GM03348 (cell line): ENCODE measurements at places on chromosomes 5 and 9.

DNA sequence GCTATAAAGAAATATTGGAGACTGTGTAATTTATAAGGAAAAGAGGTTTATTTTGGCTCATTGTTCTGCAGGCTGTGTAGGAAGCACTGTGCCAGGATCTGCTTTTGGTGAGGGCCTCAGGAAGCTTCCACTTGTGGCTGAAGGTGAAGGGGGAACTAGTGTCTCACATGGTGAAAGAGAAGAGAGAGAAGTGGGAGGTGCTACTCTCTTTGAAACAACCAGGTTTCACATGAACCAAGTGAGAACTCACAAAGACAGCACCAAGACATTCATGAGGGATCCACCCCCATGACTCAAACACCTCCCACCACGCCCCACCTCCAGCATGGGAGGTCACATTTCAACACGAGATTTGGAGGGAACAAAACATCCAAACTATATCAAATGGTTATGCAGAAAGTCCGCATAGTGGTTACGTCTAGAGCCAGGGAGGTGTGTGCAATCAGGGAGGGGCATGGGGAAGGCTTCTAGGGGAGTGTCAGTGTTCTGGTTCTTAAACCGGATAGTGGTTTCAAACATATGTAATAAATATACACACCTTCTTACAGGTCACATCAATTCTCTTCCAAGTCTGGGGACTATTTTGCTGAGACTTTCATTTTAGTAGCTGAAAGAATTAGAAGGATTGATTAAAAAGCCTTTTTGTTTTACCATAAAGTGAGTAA lies 113.0 kb downstream of the TRIO start:
- DNase-seq = no peak

DNA sequence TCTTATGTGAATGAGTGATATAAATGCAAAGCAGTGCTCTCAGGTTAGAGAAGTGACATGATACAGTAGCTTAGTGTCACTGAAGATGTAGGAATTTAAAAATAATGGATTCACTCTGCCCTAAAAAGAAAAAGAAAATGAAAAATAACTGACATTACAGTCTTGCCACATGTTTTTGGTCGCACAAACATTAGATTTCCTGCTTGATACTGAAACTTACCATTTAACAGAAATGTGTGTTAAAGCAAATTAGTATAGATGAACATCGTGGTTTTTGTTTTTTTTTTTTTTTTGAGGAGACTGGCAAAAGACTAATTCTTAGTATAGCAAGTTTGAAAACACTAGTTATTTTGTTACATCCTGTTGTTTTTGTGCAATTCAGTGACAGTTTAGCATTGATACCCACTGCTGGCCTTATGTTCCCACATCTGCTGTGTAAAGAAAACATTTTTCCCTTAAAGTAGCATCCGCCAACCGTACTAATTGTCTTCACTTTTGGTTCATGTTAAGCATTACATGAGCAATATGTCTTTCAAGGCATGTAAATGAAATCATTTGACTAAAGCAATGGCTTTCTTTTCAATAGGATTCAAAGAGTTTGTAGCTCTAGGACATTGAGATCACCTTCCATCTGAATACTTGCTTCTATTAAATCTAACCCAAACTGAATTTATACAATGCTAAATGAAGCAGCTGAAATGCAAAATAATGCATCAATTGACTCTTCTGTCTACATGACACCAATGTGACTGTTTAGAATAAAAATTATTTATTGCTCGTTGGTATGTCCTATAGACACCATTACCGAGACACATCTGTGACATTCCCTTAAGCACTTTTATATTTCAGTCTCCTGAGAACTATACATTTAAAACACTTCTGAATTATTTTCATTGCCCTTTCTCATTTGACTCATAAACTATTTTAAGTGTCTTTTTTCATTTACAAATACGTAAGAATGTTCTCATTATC lies 859.1 kb downstream of the MAT2B start:
- DNase-seq = no peak

- DNase-seq = no peak
Measured at GRCh38 chr5:148794275-148794674, 32.1 kb upstream of the ADRB2 start.

- DNase-seq = peak; percentile 49
Measured at GRCh38 chr9:94974154-94974879, 247.8 kb downstream of the AOPEP start.

DNA sequence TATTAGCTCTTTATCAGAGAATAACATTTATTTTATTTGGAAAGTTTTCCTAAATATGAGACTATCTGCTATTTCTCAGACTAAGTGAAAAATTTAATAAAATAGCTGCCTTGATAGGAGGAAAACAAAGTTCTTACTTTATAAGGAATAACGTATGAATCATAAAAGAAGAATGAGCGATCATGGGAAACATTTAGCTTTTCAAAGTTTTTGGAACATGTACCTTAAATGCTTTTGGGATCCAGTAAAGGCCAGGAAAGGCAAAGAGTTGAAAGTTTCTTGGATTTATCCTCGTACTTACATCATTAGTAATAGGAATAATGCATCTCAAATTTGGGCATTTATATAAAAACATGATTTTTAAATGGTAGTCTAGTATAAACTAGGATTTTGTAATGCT lies 19.4 kb downstream of the OGN start:
- DNase-seq = no peak

- DNase-seq = no peak
Measured at GRCh38 chr9:28678097-28678496, 1104.8 kb upstream of the C9orf72 start.

DNA sequence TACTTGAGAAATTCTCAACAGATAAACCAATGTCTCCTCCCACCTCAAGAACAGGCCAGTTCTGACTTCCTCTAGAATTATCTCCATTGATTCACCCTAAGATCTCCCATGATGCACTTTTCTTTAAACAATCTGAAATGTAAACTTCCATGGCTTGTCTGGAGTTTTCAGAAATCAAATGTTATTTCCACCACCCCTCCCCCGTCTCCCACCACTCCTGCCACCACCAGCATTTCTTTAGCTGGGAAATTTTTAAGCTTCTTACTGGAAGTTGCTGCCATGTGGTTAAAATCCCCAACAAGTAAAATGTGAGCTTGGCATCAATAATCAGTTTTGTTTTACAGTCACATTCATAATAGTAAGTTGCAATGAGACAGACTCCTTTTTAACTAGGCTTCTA lies 32.8 kb upstream of the BASP1 start:
- no peak for DNase-seq

DNA sequence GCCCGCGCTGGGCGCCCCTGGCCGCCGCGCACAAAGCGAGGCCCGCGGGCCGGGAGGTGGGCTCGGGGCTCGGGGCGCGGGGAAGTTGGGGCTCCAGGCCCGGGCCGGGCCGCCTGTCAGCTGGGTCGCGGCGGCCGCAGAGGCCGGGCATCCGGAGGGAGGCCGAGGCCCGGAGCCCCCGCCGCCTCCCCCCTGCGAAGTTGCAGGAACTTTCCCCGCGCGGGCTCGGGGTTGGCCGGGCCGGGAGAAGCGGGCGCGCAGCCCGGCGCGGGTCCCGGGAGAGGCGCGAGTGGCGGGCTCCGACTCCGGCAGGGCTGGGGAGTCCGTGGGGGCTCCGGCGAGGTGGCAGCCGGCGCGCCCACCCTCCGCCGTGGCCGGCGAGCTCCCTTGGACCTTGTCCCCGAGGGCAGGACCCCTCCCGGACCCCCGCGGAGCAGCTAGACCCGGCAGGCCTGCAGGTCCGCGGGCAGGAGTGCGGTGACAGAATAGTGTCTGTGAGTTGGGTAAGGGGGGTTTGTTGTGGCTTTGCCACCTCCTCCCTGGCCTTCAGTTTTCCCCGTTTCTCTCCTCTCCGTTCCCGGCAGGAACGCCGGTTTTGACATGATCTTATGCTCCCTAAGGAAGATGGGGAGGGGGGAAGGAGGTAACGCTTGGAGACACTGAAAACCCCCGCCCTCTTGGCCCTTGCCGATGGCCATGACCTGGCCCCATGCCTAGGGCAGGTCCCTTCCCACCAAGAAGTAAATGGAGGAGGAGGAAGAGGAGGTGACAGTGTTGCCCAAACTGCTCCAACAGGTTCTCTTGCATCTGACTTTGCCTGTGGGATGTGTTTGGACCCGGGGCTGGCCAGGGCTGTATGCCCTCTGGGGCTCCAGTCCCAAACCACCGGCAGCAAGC lies 942 bp downstream of the PHF2 start:
- DNase-seq = peak; percentile 74

DNA sequence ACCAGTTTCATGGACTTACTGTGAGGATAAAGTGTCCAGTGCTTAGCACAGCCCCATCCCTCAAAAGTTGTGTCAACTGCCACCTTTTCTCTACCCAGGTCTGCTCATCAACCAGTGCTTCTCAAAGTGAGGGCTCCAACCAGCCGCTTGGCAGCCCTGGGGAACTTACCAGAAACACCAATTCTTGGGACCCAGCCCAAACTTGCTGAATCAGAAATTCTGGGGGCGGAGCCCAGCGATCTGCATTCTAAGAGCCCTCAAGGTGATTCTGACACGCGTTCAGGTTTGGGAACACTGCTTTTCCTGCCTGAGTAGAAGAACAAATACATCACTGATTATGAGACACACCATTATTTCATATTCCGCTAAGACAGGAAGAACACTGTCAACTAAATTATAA lies 132.0 kb downstream of the NSG2 start:
- no peak for DNase-seq

- DNase-seq = peak; percentile 70
Measured at GRCh38 chr5:14463629-14464028, 118.0 kb upstream of the OTULINL start.

DNA sequence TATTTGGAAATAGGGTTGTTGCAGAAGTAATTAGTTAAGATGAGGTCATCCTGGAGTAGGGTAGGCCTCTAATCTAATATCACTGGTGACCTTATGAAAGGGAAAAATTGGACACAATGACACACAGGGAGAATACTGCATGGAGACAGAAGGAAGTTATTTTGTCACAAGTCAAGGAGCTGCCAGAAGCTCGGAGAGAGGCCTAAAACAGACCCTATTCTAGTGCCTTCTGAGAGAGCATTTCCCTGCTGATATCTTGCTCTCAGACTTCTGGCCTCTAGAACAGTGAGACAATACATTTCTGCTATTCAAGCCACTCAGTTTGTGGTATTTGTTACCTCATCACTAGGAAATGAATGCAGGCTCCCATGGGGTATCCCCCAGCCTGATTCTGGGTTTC lies 332.9 kb downstream of the CSNK1G3 start:
- DNase-seq = peak; percentile 8

- no peak for DNase-seq
Measured at GRCh38 chr5:175556794-175557193, 78.4 kb downstream of the SFXN1 start.

- peak; percentile 58 for DNase-seq
Measured at GRCh38 chr5:103866169-103866568, 303.6 kb upstream of the NUDT12 start.

DNA sequence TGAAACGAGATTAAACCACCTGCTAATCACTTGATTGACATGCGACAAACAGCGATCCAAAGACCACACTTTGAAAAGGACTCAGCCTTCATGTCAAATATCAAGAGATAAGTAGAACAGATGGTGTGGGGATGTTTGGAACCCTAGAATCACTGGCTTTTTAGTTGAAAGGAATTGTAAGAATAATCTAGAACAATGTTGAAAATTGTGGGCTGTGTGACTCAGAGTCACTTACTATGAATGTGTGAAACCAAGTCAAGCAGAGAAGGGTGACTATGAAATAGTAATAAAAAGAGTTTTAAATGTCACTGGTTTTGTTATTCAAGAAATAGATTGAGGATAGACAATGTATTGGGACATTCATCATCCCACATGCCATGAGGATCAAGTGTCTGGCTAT lies 14.1 kb upstream of the C1QTNF3 start:
- DNase-seq = no peak

DNA sequence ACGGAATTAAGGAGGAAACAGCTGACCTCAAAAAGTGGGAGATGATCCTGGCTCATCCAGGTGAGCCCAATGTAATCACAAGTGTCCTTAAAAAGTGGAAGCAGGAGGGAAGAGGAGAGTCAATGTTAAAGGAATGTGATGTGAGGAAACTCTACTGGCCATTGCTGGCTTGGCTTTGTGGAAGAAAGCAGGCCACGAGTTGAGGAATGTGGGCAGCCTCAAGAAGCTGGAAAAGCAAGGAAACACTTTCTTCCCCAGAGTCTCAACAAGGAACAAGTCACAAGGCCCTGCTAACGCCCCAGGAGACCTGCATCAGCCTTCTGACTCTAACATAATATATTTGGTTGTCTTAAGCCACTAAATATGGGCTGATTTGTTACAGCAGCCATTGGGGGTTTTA lies 252.8 kb downstream of the PSAT1 start:
- peak; percentile 29 for DNase-seq

DNA sequence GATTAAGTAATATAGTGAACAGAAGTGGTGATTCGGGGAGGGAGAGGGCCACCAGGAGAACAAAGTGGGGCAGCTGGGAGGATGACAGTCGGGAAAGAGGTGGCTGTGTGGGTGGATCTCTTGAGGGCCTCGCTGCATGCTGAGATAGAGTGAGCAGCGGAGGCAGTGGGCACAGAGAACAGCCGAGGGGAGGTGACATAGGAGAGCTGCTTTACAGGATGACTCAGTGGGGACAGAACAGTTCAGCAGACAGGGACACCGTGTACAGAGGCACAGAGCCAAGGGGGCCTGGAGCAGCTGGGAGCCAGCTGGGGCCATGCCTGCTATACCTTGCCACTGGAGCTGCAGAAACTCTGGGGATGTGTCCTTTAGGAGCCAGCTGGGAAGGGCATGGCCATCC lies 273.9 kb downstream of the GADD45G start:
- no peak for DNase-seq

- peak; percentile 31 for DNase-seq
Measured at GRCh38 chr5:68330574-68330973, 115.0 kb downstream of the PIK3R1 start.
